ENCODE measurements at places on chromosomes 7 and 10. TPM values are rescaled to one million over a fixed set of nuclear protein-coding genes. Genes with fewer than 3 reads are reported as not detected.

DNA sequence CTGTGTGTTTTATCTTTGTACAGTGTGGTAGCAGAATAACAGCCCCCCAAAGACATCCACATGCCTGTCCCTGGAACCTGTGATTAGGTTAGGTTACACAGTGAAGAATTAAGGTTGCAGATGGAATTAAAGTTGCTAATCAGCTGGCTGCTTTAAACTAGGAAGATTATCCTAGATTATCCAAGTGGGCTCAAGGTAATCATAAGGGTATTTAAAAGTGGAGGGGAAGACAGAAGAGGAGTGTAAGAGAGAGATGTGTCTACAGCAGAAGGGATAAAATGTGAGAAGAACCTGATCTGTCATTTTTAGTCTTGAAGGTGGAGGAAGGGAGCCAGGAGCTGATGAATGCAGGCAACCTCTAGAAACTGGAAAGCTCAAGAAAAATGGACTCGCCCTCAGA, 117.6 kb downstream of the ARHGAP22 start:
- DNase-seq = no peak

DNA sequence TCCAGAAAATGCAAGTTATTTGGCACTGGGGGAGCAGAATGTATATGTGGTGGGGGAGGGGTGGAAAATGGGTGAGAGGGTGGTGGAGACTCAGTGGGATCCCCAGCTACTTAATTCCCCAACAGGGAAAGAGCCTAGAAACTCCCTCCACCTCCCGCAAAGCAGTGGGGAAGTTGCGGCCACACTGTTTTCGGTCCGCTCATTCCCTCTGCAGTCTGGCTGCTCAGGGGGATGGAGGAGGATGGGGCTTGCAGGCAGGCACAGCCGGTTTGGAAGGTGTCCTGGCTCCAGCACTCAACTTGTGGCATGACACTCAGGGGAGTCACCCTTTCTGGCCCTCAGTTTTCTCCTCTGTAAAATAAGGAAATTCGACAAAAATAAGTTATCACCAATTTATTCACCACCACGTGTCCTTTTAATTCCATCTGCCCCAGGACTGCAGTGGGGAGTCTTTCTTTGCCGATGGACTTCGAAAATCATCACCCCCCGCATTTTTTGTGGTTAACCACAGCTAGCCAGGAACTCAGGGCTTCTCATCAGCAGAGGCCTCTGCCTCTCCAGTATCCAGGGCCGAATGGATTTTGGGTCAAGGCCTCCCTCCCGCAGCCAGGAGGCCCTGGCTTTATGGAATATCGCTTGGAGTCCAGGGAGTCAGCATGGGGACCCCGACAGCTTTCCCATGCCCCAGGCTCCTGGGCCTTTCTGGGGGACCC, 1.6 kb upstream of the HTRA1 start:
- no peak for DNase-seq

The SEMA3C gene
- total RNA-seq = 0.98 TPM

- no peak for DNase-seq
Observed at GRCh38 chr10:124997771-124998623, 56.1 kb downstream of the ZRANB1 start.

The KAZALD1 gene
- 0.84 TPM for total RNA-seq

DNA sequence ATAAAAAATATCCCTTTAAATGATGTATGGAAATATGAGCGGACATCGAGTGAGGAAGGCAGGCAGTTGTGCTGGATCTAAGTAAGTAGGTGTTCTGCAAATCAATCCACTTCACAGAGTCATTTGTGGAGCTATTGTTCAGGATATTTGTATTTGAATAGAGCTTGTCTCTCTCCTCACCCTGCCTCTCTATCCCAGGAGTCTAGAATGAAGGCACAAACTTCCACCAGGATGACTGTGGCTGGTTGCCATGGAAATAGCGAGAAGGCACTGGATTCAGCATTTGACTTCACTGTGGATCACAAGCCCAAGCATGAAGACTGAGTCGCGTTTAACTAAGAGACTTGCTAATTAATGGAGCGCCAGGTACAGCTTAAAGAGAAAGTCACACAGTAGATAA, 53.2 kb downstream of the NPY start:
- peak; percentile 44 for DNase-seq

The HOXA6 gene
- total RNA-seq = not detected

The C10orf105 gene
- 0.48 TPM for total RNA-seq

- DNase-seq = no peak
Observed at GRCh38 chr10:117312430-117312829, 62.8 kb downstream of the PDZD8 start.

GRCh38 chr7:93018716-93019115, 99.1 kb downstream of the SAMD9 start:
- no peak for DNase-seq

GRCh38 chr7:103989200-103989784, at the start of gene RELN:
Gene RELN (minus strand): TSS chr7:103989658. CDS start chr7:103989356, 302 bp downstream.
- DNase-seq = no peak

- DNase-seq = no peak
Observed at GRCh38 chr7:132377703-132378584, 198.3 kb downstream of the PLXNA4 start.

DNA sequence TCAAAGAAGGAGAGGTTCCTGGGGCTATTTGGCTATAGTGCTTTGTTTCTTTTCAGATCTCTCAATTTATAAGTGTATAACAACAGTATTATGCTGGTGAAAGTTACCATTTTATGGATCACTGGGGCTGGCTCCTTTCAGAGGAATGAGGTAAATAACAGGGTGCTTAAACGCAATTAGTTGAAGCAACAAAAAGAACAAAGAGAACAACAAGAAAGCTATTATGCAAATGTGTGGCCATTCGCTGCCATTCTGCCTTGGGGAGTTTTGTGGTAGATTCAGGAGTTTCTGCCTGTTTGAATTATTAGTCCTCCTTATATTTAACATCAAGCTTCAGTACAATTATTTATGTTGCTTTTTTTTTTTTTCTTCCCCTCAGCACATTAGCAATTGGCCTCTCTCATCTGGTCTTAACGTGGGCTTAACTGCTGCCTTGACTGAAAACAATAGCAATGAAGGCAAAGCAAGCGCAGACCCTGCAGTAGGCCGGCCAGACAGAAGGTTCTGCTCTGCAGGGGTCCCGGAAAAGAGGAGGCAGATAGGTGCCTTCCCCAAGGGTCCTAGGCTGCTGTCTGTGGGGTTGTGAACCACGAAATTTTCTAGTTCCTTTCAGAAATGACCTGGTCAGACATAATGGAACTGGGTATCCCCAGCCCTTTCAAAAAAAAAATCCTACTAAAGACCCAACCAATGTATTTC, 339.9 kb upstream of the PODXL start:
- DNase-seq = peak; percentile 53

The FAM180A gene
- total RNA-seq = not detected

GRCh38 chr7:100567751-100568175, 5.9 kb downstream of the SAP25 start:
- no peak for DNase-seq

The GHRHR gene
- total RNA-seq = 6.5 TPM

DNA sequence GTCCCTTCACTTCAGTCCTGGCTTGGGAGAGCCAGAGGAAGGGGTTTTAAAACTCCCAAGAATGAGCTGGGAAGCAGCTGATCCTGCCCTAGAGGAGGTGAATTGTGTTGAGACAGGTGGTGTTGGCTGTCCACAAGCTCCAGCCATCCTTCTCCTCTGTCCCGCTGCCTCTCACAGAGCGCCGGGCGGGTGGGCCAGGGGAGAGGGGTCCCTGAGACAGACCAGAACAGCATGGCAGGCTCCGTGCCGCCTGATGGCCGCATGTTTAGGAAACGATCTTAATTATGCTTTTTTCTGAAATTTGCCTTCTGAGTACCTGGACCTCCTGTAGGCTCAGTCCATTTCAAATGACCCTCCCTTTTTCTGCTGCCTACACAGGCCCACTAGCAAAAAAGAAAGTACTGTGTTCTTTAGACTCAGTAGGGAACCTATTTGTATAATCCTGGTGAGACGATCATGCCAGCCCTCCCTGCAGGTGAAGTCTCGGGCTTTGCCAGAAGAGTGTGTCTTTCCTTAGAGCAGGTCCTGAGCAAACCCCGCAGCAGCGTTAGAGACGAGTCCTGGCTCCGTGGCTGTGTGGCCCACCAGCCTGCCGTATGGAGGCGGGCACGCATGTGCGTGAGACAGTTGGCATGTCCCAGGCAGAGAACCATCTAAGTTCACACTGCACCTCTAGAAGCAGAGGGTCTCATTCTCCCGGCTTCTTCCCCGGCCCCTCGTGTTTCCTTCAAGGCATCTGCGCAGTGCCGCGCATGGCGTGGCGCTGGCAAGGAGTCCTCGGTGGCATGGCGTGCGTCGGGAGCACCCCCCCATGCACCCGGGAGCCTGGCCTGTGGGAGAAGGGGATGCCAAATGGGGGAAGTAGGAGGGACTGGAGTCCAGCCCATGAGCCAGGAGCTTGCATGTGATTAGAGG, 26.3 kb upstream of the PWWP2B start:
- DNase-seq = no peak

The RHOBTB1 gene
- 9.3 TPM for total RNA-seq

The SPDYE8 gene
- total RNA-seq = not detected

GRCh38 chr7:82699773-82700186, 256.2 kb upstream of the CACNA2D1 start:
- DNase-seq = no peak

DNA sequence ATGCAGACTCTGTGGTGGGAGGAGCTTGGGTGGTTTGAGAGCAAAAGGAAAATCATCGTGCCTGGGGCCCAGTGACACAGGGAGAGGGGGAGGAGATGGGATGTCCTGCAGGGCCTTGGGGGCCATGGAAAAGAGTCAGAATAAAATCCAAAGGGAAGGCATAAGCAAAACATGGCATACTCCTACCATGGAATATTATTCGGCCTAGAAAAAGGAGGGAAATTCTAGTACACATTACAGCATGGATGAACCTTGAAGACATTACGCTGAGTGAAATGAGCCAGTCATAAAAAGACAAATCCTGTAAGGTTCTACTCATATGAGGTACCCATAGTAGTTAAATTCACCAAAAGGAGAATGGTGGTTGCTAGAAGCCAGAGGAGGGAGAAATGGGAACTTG, 38.7 kb downstream of the STRA8 start:
- no peak for DNase-seq

GRCh38 chr7:104074529-104074928, 85.1 kb upstream of the RELN start:
- no peak for DNase-seq

DNA sequence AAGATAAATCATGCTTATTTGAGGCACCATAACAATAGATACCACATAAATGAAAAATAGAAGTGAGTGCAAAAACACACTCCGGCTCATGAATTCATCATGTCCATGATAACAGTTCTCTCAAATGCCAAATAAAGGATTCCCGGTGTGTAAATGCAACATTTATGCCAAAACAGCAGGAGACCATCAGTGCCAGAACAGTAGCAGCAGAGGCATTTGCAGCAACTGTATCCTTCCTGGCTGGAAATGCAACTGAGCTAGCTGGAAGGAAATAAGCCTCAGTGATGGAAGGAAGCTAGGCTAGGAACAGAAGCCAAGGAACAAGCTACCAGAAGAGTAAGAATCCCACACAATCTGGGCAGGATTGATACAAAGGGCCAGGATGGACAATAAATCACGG, 79.9 kb upstream of the THSD7A start:
- no peak for DNase-seq

- DNase-seq = no peak
Observed at GRCh38 chr7:4775848-4776623, 613 bp downstream of the AP5Z1 start.

DNA sequence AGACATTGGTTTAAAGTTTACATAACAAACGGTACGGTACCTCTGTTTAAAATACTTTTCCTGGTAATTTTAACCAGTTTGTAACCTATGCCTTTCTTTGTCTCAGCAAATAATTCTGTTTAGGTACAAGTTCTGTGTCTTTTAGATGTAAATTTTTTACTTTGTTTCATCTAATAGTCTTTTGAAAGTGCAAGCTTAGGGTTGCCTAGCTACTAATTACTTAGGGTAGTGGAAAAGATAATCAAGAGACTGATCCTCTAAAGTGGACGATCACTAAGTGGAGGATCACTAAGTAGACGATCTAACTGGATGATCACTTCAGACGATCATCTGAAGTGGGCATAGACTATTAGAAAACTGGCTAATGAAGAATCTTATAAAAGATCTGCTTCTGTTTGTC, 16.1 kb upstream of the FKBP9 start:
- no peak for DNase-seq

The ST8SIA6 gene
- total RNA-seq = 1.1 TPM

GRCh38 chr10:85618841-85619240, 747.8 kb downstream of the GRID1 start:
- no peak for DNase-seq

- no peak for DNase-seq
Observed at GRCh38 chr7:157347217-157347904, 10.6 kb downstream of the DNAJB6 start.

- no peak for DNase-seq
Observed at GRCh38 chr7:88041583-88041982, 107.5 kb downstream of the ADAM22 start.

GRCh38 chr7:42170724-42171123, 66.3 kb downstream of the GLI3 start:
- no peak for DNase-seq

GRCh38 chr7:71723859-71724258, 591.9 kb downstream of the GALNT17 start:
- DNase-seq = no peak

The NYAP1 gene
- total RNA-seq = 4.6 TPM

DNA sequence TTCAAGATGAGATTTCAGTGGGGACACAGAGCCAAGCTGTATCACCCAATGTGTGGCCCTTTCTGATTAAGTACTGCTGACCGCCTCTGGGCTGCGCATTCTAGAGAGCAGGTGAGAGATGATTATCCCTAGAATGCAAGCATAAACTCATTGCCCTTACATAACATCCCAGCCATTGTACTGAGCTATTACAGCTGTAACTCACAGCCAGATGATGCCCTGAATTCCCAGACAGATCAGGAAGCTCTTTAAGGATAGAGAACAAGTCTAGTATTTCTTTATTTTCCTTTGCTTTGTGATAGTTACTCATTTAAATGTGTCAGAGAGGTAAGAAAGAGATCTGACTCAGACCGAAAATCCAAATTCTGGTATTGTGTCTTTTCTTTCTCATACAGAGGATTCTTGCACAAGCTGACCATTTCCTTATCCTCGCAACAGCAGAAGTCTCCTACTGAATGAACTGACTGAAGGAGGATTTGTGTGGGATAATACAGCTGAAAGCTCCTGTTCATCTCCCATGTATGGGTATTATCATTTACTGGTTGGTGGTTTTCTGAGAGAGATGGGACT, 58.4 kb downstream of the ZNF22 start:
- DNase-seq = no peak

- no peak for DNase-seq
Observed at GRCh38 chr7:133364959-133365690, 112.2 kb downstream of the EXOC4 start.

- DNase-seq = no peak
Observed at GRCh38 chr7:74185016-74185415, 10.9 kb downstream of the EIF4H start.

- peak; percentile 61 for DNase-seq
Observed at GRCh38 chr7:141702047-141702567, at the start of gene DENND11. Gene DENND11 (minus strand): TSS chr7:141702166. CDS start chr7:141702153, 13 bp downstream.

- DNase-seq = no peak
Observed at GRCh38 chr7:47481541-47482012, 100.3 kb downstream of the TNS3 start.

GRCh38 chr7:104894726-104895521, 119.1 kb upstream of the KMT2E start:
- DNase-seq = no peak
